ENCODE measurements at places on chromosomes 2 and 18.
A peak's percentile ranks its signal among the peaks of the same experiment; 100 is the strongest.

- DNase-seq = no peak
These were observed 295.1 kb downstream of the CNTNAP5 start for GRCh38 chr2:124320051-124320688.

DNA sequence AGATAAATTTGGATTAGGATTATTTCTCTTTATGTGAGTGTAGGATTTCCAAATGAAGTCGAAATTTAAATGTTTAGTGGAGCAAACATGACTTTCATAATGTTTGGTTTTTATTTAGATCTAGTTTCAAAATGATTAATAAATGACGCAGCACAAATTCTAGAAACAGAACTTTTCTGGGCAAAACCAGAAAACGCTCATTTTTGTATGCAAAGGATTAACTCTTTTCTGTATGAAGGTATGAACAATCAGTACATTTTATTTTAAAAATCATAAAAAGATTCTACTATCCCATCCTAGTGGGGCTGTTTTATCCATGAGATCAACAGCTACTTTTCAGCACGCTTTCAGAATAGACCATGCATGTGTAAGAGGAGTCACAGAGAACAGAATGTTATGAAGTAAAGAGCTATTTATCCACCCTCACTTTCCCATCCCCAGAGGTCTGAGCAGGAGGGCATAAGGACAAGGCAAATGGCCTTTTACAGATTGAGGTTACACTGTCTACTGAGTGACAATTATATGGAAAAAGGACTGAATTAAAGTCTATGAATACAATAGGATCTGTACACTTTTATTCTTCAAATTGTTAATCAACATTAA is 270.8 kb downstream of the ZEB2 start:
- no peak for DNase-seq

- no peak for DNase-seq
These were observed 182.6 kb downstream of the PID1 start for GRCh38 chr2:229088517-229088913.

DNA sequence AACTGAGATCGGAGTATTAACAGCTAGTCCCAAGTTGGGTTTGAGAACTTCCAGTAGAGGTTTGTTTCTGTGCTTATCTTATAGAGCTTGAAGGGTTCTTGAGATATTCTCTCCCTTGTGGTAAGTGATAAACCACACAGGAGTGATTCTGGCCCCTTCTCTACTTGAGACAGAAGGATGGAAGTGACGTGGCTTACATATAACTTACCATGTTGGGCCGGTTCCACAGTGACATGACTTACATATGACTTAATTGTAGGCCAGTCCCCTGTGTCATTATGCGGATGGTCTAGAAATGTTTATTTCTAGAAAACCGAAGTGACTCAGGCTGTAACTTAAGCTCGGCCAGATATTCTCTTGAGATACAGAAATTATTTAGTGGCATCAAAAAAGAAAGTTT is 62.7 kb downstream of the TRAPPC12 start:
- DNase-seq = no peak

DNA sequence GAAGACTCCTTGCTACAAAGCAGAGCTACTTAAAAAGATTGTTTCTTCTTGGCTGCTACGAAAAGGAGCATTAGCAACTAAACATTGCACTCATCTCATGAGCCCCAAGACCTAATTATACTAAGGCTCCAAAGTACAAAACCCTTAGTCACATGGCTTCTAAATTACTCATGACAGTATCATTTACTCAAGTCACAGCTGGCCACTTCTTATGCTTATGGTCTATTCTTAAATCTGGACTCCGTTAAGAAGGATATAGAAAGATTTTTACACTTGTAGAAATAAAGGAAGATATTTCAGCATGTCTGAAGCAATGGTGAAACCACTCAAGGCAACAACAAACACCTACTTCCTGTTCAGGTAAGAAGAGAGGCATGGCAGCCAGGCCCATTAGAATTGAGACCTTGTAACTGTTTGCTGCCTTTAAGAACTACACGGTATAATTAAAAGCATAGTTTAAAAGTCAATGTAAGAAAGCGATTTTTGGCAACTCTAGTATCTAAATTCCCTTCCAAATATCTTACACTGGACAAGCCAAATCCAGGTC is 12.7 kb downstream of the ANKRD44 start:
- no peak for DNase-seq

GRCh38 chr2:167652401-167652800 is 595.0 kb downstream of the STK39 start:
- no peak for DNase-seq

DNA sequence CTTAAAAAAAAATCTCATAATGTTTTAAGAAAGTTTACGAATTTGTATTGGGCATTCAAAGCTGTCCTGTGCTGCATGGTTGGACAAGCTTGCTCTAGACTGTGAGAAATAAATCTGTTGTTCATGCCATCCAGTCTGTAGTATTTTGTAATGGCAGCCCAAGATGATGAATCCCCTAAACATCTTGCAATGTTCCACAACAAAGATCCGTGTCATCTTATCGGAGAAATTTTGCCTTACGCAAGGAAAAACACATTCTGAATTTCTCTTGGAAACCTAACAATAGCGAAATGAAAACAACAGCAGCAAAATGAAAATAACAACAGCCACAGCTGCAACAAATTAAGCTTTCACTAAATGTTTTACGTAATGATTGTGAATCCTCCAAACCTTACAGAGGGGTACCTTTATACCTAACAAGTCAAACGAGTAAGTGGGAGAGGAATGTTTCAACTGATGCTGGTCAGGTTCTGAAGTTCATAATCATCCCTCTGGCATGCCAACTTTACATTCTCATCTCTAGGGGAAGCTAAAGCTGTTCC is 76.1 kb upstream of the RNU4ATAC start:
- DNase-seq = no peak

- DNase-seq = no peak
These were observed 181.9 kb upstream of the DLGAP1 start for GRCh38 chr18:4636967-4637366.

DNA sequence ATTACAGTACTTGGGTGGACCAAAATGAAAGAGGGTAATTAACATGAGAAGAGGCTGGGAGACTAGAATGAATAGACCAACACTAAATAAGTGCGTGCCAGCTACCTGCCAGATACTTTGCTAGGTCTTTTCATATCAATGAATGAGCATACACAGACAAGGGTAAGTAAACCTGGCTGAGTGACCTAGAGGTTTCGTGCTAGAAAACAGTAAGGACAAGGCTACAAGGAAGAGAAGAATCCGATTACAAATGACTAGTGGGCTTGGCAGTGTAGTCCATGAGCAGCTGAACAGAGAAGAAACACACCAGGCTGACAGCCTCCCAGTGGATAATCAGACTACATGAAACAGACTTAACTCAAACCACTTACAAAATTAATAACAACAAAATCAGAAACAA is 64.6 kb downstream of the THADA start:
- no peak for DNase-seq

DNA sequence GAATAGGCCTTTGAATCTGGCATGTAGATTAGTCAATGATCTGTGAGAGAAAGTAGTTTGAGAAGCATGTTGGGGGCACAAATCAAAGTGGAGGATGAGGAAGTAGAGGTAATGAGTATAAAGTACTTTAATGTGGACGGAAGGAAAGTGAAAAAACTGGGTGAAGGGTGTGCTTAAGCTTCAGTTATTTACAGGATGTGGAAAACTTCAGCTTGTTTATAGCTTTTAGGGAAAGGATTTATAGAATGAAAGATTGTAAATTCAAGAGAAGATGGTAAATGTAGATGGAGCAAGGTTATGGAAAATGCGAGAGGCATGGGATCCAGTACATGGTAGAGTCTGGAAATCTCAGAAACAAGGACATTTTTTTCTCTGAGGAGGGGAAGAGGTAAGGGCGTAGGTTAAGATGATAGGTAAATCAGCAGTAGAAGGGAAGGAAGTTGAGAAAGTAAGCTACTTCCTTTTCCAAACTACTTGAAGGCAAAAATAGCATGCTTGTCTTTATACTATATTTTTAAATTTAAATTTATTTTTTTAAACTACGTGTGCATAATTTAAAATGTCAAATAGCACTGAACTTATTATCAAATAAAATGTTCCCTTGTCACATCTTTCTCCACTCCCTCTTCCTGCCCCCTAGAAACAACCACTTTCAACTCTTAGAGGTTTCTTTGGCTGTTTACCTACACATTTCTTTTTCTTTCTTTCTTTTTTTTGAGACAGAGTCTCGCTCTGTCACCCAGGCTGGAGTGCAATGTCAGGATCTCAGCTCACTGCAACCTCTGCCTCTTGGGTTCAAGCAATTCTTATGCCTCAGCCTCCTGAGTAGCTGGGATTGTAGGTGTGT is 8.5 kb downstream of the FAM117B start:
- no peak for DNase-seq

DNA sequence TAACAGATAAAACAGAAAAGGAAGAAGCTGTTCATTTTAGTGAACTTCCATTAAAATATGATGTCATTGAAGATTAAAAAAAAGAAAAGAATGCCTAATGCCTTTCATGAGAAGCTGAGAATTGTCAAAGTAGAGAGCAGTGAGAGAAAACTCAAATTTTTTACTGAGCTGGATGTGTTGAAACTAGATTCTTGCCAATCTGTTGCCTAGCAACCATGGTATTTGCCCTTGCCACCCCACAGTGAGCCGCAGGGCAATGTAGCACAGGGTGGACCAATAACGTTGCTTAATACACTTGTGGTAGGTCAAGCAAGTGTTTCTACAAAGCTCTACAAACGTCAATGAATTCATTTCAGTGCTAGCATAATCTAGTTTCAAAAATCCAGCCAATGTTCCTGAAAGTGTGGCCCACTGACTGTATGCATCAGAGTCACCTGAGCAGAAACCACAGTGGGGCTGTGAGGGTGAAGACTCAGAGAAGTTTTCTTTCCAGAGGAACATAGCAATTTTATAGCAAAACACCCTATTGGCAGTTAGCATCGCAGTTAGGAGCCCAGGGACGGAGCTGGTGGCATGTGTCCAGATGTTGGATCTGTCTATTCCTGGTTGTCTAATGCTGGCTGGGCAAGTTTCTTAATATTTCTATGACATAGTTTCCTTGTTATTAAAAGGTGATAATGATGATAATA is 132.2 kb downstream of the DOCK10 start:
- peak; percentile 47 for DNase-seq

Measured in activated T-cell treated with anti-CD3 and anti-CD28 coated beads, Interleukin-2, amount 50 U/mL, for 1 hour (primary cell).